ENCODE measurements at places on chromosomes 4 and X.

- DNase-seq = no peak
- no peaks in the 10 kb centered on the region for H3K36me3 ChIP-seq
- no peaks in the 10 kb centered on the region for H3K4me1 ChIP-seq
- H3K27me3 ChIP-seq = no peaks in the 10 kb centered on the region
- H3K4me3 ChIP-seq = no peak overlapping the region
These were observed 49.0 kb upstream of the CXorf51A start for GRCh38 chrX:146863566-146863965.

- no peak for DNase-seq
- H3K27ac ChIP-seq = no peak overlapping the region
- no peaks in the 10 kb centered on the region for H3K4me1 ChIP-seq
- H3K27me3 ChIP-seq = no peaks in the 10 kb centered on the region
- no peaks in the 10 kb centered on the region for H3K36me3 ChIP-seq
These were observed 188.2 kb downstream of the SH2D1A start for GRCh38 chrX:124534536-124534935.

DNA sequence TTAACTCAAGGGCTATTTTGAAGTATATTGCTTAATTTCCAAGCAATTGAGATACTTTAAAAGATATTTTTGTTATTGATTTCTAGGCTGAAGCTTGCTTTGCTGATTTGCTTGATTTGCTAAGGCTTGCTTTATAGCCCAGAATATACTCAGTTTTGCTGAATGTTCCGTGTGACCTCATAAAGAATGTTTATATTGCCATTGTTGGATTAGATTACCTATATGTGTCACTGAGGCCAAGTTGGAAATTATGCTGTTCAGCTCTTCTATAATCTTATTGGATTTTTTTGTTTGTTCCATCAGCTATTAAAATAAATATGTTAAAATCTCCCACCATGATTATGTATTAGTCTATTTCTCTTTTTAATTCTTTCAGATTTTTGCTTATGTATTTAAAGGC, 13.0 kb downstream of the TBC1D19 start:
- H3K4me3 ChIP-seq = no peak overlapping the region
- H3K4me1 ChIP-seq = no peaks in the 10 kb centered on the region
- H3K27me3 ChIP-seq = no peaks in the 10 kb centered on the region
- H3K27ac ChIP-seq = no peak overlapping the region
- no peak for DNase-seq

- H3K27me3 ChIP-seq = no peaks in the 10 kb centered on the region
- no peak overlapping the region for H3K4me3 ChIP-seq
- DNase-seq = no peak
- no peaks in the 10 kb centered on the region for H3K36me3 ChIP-seq
These were observed 2.9 kb upstream of the SCARB2 start for GRCh38 chr4:76216524-76216923.

GRCh38 chrX:104565791-104566680, at the start of gene IL1RAPL2:
TSS of gene IL1RAPL2 (plus strand) at chrX:104566199.
- no peaks in the 10 kb centered on the region for H3K36me3 ChIP-seq
- peaks cover 17% of the 10 kb centered on the region for H3K27me3 ChIP-seq
- peak within 1 kb of the TSS; percentile 41 for H3K4me3 ChIP-seq
- H3K27ac ChIP-seq = no peak within 1 kb of the TSS

- H3K4me1 ChIP-seq = no peaks in the 10 kb centered on the region
- DNase-seq = no peak
- no peaks in the 10 kb centered on the region for H3K27me3 ChIP-seq
- H3K27ac ChIP-seq = no peak overlapping the region
These were observed 34.1 kb upstream of the TMPRSS11F start for GRCh38 chr4:68163754-68164153.

GRCh38 chrX:21655901-21656586, 2.1 kb downstream of the KLHL34 start:
- no peaks in the 10 kb centered on the region for H3K36me3 ChIP-seq
- H3K27ac ChIP-seq = no peak overlapping the region
- H3K4me3 ChIP-seq = no peak overlapping the region
- no peak for DNase-seq
- no peaks in the 10 kb centered on the region for H3K4me1 ChIP-seq

- no peaks in the 10 kb centered on the region for H3K36me3 ChIP-seq
- H3K4me1 ChIP-seq = no peaks in the 10 kb centered on the region
- H3K4me3 ChIP-seq = no peak overlapping the region
- no peak for DNase-seq
- H3K27ac ChIP-seq = no peak overlapping the region
These were observed 55.5 kb downstream of the VCX3B start for GRCh38 chrX:8520178-8520577.

GRCh38 chr4:8401665-8402064, 38.9 kb downstream of the ACOX3 start:
- H3K4me1 ChIP-seq = peaks cover 37% of the 10 kb centered on the region
- H3K27me3 ChIP-seq = no peaks in the 10 kb centered on the region
- no peak overlapping the region for H3K4me3 ChIP-seq
- no peak for DNase-seq
- H3K36me3 ChIP-seq = peaks cover 59% of the 10 kb centered on the region

Measured in heart right ventricle (tissue), 16 donors.